A673 (cell line): ENCODE measurements at places on chromosomes 3 and 15. TPM values are rescaled to one million over a fixed set of nuclear protein-coding genes. Genes with fewer than 3 reads are reported as not detected.
A peak's percentile ranks its signal among the peaks of the same experiment; 100 is the strongest.

Gene CRABP1
- 57.1 and 61.2 TPM in 2 replicates for total RNA-seq

GRCh38 chr15:33987444-33987843 lies 19.1 kb downstream of the CHRM5 start:
- no peak for DNase-seq
- H3K27me3 ChIP-seq = no peaks in the 10 kb centered on the region
- H3K36me3 ChIP-seq = no peaks in the 10 kb centered on the region
- no peak overlapping the region for H3K4me3 ChIP-seq
- H3K4me1 ChIP-seq = no peaks in the 10 kb centered on the region

DNA sequence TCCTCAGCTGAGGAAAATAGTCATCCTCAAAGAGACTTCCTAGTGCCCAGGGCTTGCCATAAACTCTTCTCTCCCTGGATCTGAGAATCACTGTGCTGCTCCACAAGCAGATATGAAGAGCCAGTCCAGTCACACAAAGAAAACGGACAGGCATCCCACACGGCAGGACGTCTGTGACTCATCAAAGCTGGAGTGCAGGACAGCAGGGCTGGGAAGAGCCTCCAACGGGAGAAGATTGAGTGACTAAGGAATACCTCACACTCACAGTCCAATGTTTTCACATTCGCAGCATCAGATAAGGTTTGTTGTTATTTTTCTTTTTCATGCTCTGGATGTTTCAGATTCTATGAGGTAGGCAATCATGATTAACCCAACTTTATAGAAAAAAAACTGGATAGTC lies 57.8 kb downstream of the NEK10 start:
- DNase-seq = peak; percentile 20
- no peaks in the 10 kb centered on the region for H3K36me3 ChIP-seq
- H3K27me3 ChIP-seq = no peaks in the 10 kb centered on the region
- no peaks in the 10 kb centered on the region for H3K4me1 ChIP-seq

GRCh38 chr15:41169086-41169485 lies 53.0 kb upstream of the INO80 start:
- no peak overlapping the region for H3K4me3 ChIP-seq
- no peak overlapping the region for H3K27ac ChIP-seq
- DNase-seq = no peak
- no peaks in the 10 kb centered on the region for H3K36me3 ChIP-seq

DNA sequence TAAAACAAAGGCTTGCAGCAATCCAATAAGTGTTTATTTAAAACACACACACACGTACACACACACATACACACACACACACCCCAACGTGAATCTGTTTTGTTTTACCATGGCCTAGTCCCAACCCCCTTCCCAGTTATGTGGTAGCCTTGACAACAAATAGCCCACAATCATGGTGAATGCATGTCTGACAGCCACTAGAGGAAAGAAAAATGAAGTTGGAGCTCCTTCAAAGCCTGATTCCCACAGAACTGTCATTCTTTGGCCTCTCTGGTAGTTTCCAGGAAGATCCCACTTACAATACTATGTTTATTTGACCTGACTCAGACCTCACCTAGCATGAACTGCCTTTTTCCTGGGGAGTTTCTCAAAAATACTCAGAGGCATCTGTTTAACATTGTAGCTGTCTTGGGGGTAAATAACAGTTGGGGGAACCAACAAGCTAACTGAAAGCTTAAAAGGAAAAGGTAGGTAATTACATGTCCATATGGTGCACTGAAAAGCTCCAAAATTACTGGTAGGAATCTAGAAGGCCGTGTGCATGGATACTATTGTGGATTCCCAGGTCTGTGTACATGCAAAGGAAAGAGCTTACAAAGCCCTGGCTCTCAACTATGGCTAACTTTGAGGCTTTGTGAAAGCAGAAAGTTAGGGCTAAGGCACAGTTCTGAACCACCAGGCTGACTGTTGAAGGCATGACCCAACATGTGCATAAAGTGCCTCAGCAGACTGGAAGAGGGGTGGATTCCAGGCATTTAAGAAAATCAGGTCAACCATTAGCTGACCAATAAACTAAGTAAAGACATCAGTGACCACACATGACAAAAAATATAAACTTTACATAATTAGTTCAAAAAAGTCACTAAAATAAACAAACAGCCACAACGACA lies 65.3 kb downstream of the FAIM start:
- no peak overlapping the region for H3K4me3 ChIP-seq
- DNase-seq = no peak
- no peaks in the 10 kb centered on the region for H3K4me1 ChIP-seq
- H3K27ac ChIP-seq = no peak overlapping the region
- H3K36me3 ChIP-seq = peaks cover 15% of the 10 kb centered on the region
- H3K27me3 ChIP-seq = no peaks in the 10 kb centered on the region

GRCh38 chr3:123344907-123345594 lies 103.8 kb downstream of the ADCY5 start:
- H3K36me3 ChIP-seq = no peaks in the 10 kb centered on the region
- H3K27ac ChIP-seq = no peak overlapping the region
- no peak for DNase-seq
- H3K4me3 ChIP-seq = no peak overlapping the region
- H3K4me1 ChIP-seq = no peaks in the 10 kb centered on the region
